ENCODE measurements at places on chromosomes 13 and 19. TPM values are rescaled to one million over a fixed set of nuclear protein-coding genes. Genes with fewer than 3 reads are reported as not detected.

Gene CEACAM19
- 0.59 TPM for total RNA-seq

Gene ARL11
- total RNA-seq, result 0.12 TPM

Gene MEDAG
- total RNA-seq, result not detected

Gene NANOS3
- total RNA-seq, result not detected

- H3K36me3 ChIP-seq, result no peaks in the 10 kb centered on the region
- DNase-seq, result no peak
- peaks cover 11% of the 10 kb centered on the region for H3K4me1 ChIP-seq
Measured at GRCh38 chr13:72622546-72622945, 104.9 kb downstream of the MZT1 start.

GRCh38 chr13:48158915-48159314 lies 64.0 kb upstream of the MED4 start:
- DNase-seq, result no peak
- no peaks in the 10 kb centered on the region for H3K36me3 ChIP-seq
- no peak overlapping the region for H3K4me3 ChIP-seq

- no peak overlapping the region for H3K27ac ChIP-seq
- no peak overlapping the region for H3K4me3 ChIP-seq
- no peaks in the 10 kb centered on the region for H3K27me3 ChIP-seq
- H3K36me3 ChIP-seq, result no peaks in the 10 kb centered on the region
Measured at GRCh38 chr13:88257706-88258105, 586.5 kb downstream of the SLITRK5 start.

DNA sequence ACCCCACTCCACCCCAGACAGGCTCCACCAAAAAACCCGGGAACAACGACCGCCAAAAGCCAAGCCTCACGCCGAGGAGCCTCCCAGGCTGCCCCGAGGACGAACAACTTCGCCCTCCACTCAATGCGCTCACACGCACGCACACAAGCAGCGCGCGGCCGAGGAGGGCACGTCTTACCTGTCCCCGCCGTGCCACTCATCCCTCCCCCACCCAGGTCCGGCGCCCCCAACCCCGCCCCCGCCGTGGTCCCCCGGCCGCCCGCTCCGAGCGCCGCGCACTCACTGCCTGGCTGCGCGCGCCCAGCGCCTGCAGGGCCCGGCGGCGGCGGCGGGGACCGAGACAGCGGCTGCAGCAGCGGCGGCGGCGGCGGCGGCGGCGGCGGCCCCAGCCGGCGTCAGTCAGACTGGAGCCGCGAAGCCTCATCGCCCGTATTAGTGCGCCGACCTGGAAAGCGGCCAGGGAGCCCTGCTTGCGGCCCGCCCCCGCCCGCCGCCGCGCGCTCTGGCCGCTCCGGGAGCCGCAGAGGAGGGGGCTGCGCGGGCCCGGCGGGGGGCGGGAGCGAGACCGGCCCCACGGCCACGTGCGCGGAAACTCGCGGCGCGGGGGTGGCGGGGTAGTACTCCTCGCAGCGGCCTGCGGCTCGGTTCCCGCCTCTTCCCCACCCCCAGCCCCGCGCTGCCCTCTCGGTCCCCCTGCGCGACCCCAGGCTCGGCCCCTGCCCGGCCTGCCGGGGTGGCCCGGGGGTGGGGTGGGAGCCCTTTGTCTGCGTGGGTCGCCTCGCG lies at the start of gene SMAD9:
SMAD9 (minus strand) TSS at position 406 of the 783 bp plus-strand sequence. CDS start 40,549 bp downstream, outside the sequence.
- no peak within 1 kb of the TSS for H3K27ac ChIP-seq
- H3K27me3 ChIP-seq, result peaks cover 66% of the 10 kb centered on the region
- H3K4me1 ChIP-seq, result peaks cover 14% of the 10 kb centered on the region
- H3K4me3 ChIP-seq, result peak within 1 kb of the TSS; percentile 65
- no peaks in the 10 kb centered on the region for H3K36me3 ChIP-seq

- H3K27me3 ChIP-seq, result no peaks in the 10 kb centered on the region
- H3K36me3 ChIP-seq, result no peaks in the 10 kb centered on the region
- no peaks in the 10 kb centered on the region for H3K4me1 ChIP-seq
- DNase-seq, result no peak
Measured at GRCh38 chr13:105848494-105848893, 687.0 kb downstream of the EFNB2 start.

DNA sequence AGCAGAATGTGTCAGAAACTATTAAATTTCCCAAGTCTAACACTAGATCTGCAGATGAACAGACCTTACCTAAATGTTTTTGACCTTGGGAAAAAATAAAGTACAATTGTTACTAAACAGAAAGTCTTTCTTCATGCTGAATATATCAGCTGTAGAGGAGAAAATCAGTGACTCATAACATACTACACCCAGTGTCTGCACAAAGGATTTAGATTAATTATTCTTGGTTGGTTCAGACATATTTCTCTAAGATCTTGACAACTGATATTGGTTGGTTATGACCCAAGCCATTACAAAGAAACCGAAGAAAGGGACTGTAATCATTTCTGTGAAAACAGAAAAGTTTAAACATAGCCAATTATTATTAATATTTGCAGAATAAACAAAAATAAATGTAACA lies 225.1 kb downstream of the HS6ST3 start:
- no peaks in the 10 kb centered on the region for H3K4me1 ChIP-seq
- H3K27me3 ChIP-seq, result no peaks in the 10 kb centered on the region
- H3K4me3 ChIP-seq, result no peak overlapping the region

GRCh38 chr13:51134763-51135365 lies 23.8 kb upstream of the C13orf42 start:
- no peak for DNase-seq
- no peak overlapping the region for H3K4me3 ChIP-seq
- no peak overlapping the region for H3K27ac ChIP-seq
- H3K4me1 ChIP-seq, result no peaks in the 10 kb centered on the region
- peaks cover 6% of the 10 kb centered on the region for H3K36me3 ChIP-seq

GRCh38 chr13:99136427-99136954 lies 64.2 kb upstream of the UBAC2 start:
- H3K36me3 ChIP-seq, result no peaks in the 10 kb centered on the region
- no peak overlapping the region for H3K27ac ChIP-seq
- no peaks in the 10 kb centered on the region for H3K27me3 ChIP-seq
- peaks cover 10% of the 10 kb centered on the region for H3K4me1 ChIP-seq
- H3K4me3 ChIP-seq, result no peak overlapping the region

GRCh38 chr19:10033614-10034013 lies 20.3 kb downstream of the RDH8 start:
- peaks cover 55% of the 10 kb centered on the region for H3K27me3 ChIP-seq
- no peaks in the 10 kb centered on the region for H3K4me1 ChIP-seq
- no peak for DNase-seq
- H3K4me3 ChIP-seq, result no peak overlapping the region

DNA sequence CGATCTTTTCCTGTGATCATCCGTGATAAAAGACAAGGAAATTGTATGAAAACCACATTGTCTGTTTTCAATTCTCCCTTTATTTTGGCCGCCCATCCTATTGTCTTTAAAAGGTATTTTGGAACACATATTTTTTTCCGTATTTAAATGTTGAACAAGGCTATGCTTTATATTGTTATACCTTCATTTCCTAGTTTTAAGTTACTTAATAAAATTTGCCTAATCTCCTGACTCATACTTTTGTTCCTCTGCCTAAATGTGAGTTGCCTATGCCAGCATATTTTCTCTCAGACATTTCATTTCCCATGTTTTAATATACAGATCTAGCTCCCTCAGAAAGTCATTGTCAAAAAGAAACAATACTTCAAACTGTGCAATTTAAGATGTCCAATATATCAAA lies 104.2 kb downstream of the SLITRK6 start:
- no peak for DNase-seq
- no peak overlapping the region for H3K27ac ChIP-seq
- no peaks in the 10 kb centered on the region for H3K36me3 ChIP-seq

GRCh38 chr13:80022146-80022545 lies 318.8 kb downstream of the SPRY2 start:
- H3K4me3 ChIP-seq, result no peak overlapping the region
- DNase-seq, result no peak
- H3K27me3 ChIP-seq, result no peaks in the 10 kb centered on the region
- no peak overlapping the region for H3K27ac ChIP-seq
- H3K4me1 ChIP-seq, result peaks cover 18% of the 10 kb centered on the region
- no peaks in the 10 kb centered on the region for H3K36me3 ChIP-seq

DNA sequence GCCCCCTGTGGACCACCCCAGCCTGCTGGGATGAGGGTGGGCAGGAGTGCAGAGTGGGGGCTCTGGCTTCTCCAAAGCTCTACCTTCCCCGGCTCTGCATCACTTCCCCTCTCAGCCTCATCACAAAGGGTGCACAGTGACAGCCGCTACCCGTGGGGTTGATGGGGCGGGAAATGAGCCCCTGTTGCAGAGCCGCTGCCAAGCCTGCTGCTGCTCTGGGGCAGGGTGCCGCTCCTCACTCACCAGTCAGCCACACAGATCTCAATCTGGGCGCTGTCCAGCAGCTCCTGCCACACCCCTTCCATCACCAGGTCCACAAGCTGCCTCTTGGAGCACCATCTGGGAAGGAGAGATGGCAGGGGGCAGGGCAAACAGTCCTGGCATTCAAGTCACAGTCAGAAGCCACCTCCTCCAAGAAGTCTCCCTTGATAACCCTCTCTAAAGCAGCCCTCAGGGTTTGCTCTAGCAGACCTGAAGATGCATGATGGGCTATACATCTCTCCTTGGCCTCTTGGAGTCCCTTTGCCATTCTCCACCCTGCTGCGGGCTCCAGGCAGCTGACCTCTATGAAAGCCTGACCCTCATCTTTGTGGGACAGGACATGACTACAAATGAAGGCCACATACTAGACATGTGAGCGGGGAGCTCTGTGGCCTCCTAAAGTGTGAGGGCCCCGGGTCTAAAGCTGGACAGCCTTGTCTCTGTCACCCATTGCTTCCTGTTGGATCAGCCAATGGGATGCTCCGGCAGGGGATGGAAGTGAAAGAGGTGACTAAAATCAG lies 15.7 kb downstream of the MRPS12 start:
- no peak for DNase-seq
- no peaks in the 10 kb centered on the region for H3K4me1 ChIP-seq
- H3K4me3 ChIP-seq, result no peak overlapping the region
- H3K27ac ChIP-seq, result no peak overlapping the region
- peaks cover 8% of the 10 kb centered on the region for H3K27me3 ChIP-seq

GRCh38 chr13:29594710-29595379 lies 643 bp downstream of the SLC7A1 start:
- peaks cover under 1% of the 10 kb centered on the region for H3K4me1 ChIP-seq
- H3K27ac ChIP-seq, result no peak overlapping the region
- no peaks in the 10 kb centered on the region for H3K36me3 ChIP-seq
- peak; percentile 57 for DNase-seq
- H3K27me3 ChIP-seq, result peaks cover 21% of the 10 kb centered on the region

DNA sequence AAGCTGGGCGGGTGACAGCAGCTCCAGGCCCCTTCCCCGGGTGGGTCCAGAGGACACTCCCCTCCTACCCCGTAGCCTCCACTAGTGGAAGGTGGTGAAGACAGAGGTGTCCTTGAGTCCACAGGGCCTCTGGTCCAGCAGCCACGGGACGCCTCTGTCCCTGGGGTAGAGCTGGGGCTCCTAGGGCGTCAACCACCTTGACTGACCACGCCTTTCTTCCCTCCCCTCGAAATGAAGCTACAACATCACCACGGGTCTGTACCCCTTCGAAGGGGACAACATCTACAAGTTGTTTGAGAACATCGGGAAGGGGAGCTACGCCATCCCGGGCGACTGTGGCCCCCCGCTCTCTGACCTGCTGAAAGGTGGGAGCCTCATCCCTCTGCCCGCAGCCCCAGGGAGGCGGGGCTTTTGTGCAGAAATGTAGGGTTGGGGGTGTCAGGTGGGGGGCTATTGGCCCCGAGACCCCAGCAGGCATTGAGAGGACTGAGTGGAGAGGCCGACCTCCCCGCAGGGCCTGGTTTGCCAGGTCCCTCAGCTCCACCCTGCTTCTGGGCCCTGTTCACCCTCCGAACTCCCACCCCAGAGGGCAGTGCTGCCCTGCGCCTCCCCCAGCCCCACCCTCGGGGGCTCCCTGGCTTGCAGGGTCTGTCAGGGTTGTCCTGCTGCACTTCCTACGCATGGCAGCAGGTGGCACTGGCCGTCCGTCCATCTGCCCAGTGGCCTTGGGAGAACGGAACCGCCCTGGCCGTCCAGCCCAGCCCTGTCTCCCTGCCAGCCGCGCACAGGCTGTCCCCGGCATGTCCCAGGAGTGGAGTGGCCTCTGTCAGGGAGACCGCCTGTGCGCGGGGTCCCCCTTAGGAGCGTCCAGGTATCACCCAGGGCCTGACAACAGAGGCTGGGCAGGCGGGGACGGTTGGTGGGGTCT lies 15.7 kb downstream of the STK11 start:
- no peaks in the 10 kb centered on the region for H3K4me1 ChIP-seq
- peak; percentile 75 for DNase-seq
- H3K27ac ChIP-seq, result no peak overlapping the region
- H3K36me3 ChIP-seq, result no peaks in the 10 kb centered on the region
- H3K4me3 ChIP-seq, result no peak overlapping the region

GRCh38 chr19:3577723-3578344 lies 5.1 kb downstream of the HMG20B start:
- H3K4me1 ChIP-seq, result peaks cover 11% of the 10 kb centered on the region
- peak; percentile 35 for DNase-seq
- no peaks in the 10 kb centered on the region for H3K36me3 ChIP-seq
- no peak overlapping the region for H3K27ac ChIP-seq
- H3K27me3 ChIP-seq, result peaks cover 74% of the 10 kb centered on the region
